Activated CD4-positive, CD25-positive, alpha-beta regulatory T cell treated with anti-CD3 and anti-CD28 coated beads, Interleukin-2, amount 50 U/mL, for 72 hours (primary cell): ENCODE measurements at places on chromosomes 16 and 17.

GRCh38 chr16:49024896-49025295 is 256.7 kb downstream of the CBLN1 start:
- DNase-seq, result no peak

DNA sequence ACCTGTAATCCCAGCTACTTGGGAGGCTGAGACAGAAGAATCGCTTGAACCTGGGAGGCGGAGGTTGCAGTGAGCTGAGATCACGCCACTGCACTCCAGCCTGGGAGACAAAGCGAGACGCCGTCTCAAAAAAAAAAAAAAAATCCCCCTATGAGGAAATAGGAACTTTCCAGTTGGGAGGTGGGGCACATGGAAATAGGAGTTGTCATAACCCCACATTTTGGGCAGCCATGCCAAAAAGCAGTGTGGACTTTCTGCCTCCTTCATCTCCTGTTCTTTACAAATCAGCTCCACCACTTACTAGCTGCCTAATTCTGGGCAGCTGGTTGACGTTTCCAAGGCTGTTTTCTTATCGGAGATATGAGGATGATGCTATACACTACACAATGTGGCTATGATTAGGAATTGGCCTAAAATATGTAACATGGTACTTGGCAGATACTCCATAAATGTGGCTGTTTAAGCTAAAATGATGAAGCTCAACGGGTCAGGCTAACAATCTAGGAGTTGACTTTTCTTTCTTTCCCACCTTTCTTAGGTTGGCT is 21.5 kb upstream of the CCL5 start:
- DNase-seq, result no peak

- no peak for DNase-seq
These were observed 47.1 kb downstream of the EPN2 start for GRCh38 chr17:19284005-19284959.

DNA sequence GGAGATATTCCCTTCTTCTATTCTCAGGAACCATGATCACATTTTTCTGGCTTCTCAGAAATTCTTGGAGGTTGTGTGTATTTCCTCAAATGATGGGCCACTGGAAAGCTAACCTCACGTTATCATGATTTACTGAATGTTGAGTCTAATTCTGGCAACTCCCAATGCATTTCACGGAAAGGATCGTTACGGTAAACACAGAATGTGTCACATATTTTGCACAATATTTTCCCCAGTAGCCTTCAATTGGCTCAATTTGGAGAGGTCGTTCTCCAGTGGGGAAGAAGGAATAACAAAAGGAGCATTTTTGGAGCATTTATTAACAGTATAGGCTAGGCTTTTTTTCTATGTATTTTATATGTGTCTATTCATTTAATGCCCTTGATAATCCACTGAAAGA is 450.3 kb downstream of the HAPSTR1 start:
- no peak for DNase-seq

DNA sequence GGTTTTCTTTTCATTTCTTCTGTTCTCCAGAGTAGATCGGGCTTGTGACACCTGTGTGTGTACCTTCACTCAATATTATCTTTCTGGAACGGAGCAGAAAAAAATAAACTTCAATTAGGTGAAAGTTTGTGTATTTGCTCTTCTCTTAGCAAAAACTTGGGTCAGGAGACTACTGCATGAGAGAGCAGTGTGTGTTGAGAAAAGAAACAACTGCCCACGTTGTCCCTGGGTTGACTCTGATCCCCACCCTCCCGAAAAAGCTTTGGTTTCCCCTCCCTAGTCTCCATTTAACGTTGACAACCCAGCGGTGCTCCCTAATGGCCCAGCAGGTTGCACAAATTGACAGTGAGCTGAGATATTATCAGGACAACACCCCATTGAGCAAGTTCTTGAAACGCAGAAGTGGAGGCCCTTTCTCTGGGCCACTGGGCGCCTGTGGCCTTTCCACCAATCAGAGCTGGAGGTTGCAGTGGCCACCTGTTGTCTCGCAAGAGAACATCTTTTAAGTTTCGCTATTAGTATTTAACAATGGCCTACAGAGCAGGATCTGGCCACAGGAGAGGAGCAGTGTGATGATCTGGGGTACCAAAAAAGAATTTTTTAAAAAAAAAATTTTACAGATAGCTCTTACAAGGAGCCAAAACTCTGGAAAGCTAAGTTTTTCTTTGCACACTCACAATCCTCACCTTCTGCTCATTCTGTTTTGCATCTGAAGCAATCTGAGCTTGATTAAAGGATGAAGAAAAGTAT is 1.5 kb upstream of the TOX3 start:
- no peak for DNase-seq

GRCh38 chr17:13741744-13742143 is 140.0 kb upstream of the HS3ST3A1 start:
- DNase-seq, result no peak
